ENCODE measurements at places on chromosomes 4 and X. TPM values are rescaled to one million over a fixed set of nuclear protein-coding genes. Genes with fewer than 3 reads are reported as not detected.

DNA sequence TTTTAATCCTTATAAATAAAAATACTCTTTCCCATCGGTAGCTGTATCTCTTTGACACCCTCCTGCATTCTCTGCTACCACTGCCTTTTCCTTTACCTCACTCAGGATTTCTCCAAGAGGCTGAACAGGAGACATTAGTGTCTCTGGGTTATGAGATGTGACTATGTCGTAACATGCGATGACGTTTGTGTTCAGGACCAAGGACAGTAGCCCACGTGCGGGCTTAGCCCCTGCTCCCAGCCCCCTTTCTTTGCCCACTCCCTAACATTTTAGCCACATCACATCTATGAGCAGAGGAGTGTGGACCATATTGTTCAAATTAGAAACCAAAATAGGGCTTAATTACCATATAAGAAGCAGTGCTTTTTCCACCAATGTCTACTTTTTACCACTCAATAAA, 369.3 kb downstream of the FBXW7 start:
- peaks cover 22% of the 10 kb centered on the region for H3K4me1 ChIP-seq
- no peak overlapping the region for H3K27ac ChIP-seq
- H3K4me3 ChIP-seq: no peak overlapping the region
- H3K36me3 ChIP-seq: no peaks in the 10 kb centered on the region

The SLBP gene
- 45.1 TPM for total RNA-seq

GRCh38 chr4:114577386-114577785, 21.2 kb upstream of the UGT8 start:
- no peaks in the 10 kb centered on the region for H3K27me3 ChIP-seq
- H3K4me3 ChIP-seq: no peak overlapping the region
- no peaks in the 10 kb centered on the region for H3K36me3 ChIP-seq
- no peak for DNase-seq

GRCh38 chr4:39039108-39039507, 6.9 kb upstream of the TMEM156 start:
- H3K4me1 ChIP-seq: peaks cover 54% of the 10 kb centered on the region
- no peaks in the 10 kb centered on the region for H3K27me3 ChIP-seq
- no peaks in the 10 kb centered on the region for H3K36me3 ChIP-seq

DNA sequence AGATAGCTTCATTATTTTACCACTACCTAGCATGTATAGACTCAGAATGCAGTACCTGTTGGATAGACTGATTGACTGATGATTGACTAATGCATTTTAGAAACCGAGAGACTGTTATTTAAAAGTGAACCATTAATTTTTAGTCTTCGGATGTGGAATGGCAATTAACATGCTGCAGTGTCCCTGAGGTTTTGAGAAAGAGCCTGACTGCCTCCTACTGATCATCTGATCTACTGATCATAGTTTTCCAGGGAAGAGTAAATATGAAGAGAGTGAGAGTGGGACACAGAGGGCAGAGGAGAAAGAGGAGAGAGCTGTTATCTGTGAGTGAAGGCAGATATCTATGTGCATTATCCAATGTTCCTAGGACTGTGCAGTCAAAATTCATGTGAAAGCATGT, 764.7 kb downstream of the TRIML1 start:
- H3K36me3 ChIP-seq: no peaks in the 10 kb centered on the region
- no peak overlapping the region for H3K4me3 ChIP-seq
- no peaks in the 10 kb centered on the region for H3K27me3 ChIP-seq
- H3K4me1 ChIP-seq: peaks cover 5% of the 10 kb centered on the region
- DNase-seq: no peak
- no peak overlapping the region for H3K27ac ChIP-seq

DNA sequence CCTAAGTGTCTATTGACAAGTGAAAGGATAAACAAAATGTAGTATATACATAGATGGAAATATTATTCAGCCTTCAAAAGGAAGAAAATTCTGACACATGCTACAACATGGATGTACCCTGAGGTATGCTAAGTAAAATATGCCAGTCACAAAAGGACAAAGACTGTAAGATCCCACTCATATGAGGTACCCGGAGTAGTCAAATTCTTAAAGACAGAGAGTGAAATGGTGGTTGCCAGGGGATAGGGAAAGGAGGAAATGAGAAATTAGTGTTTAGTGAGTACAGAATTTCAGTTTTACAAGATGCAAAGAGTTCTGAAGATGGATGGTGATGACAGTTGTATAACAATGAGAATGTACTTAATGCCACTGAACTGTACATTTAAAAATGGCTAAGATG, 102.3 kb upstream of the NAP1L5 start:
- peaks cover 16% of the 10 kb centered on the region for H3K36me3 ChIP-seq
- no peak overlapping the region for H3K4me3 ChIP-seq
- H3K27me3 ChIP-seq: no peaks in the 10 kb centered on the region
- peaks cover 33% of the 10 kb centered on the region for H3K4me1 ChIP-seq

GRCh38 chr4:8182858-8183725, 16.0 kb upstream of the SH3TC1 start:
- H3K4me1 ChIP-seq: peaks cover 35% of the 10 kb centered on the region
- no peak overlapping the region for H3K4me3 ChIP-seq
- H3K36me3 ChIP-seq: no peaks in the 10 kb centered on the region
- peak; percentile 89 for DNase-seq
- peak overlapping the region; percentile 3 for H3K27ac ChIP-seq

- no peaks in the 10 kb centered on the region for H3K27me3 ChIP-seq
- H3K4me1 ChIP-seq: no peaks in the 10 kb centered on the region
- H3K4me3 ChIP-seq: no peak overlapping the region
- H3K27ac ChIP-seq: no peak overlapping the region
These were observed 35.9 kb downstream of the GYPA start for GRCh38 chr4:144104509-144105130.

DNA sequence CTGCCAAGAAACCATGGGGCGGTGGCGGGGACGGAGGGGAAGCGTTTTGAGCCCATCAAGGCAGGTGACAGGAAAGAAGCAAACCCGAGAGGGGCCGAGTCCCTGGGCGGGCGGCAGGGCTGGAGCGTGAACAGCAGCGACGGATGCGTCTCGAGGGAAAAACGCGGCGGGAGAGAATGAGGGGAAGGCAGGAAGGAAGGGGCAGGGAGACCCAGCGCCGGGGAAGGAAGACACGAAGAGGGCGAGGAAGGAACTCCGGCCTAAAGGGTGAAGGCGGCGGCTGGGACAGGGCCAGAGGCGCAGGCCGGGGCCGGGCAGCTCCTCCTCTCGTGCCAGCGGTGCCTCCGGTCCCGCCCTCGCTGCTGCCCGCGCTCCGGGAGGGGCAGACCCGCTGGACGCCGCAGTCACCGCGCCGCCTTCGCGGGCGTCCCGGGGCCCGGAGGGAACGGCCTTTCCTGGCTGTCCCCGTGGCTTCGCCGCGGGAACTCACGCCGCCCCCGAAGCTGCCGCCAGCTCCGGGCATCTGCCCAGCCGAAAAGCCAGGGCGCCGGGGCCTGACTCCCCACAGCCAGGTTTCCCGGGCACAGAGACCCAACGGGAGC, 751 bp upstream of the RGS12 start:
- peaks cover 22% of the 10 kb centered on the region for H3K4me1 ChIP-seq
- peak overlapping the region; percentile 93 for H3K4me3 ChIP-seq
- H3K36me3 ChIP-seq: peaks cover 2% of the 10 kb centered on the region
- DNase-seq: no peak

DNA sequence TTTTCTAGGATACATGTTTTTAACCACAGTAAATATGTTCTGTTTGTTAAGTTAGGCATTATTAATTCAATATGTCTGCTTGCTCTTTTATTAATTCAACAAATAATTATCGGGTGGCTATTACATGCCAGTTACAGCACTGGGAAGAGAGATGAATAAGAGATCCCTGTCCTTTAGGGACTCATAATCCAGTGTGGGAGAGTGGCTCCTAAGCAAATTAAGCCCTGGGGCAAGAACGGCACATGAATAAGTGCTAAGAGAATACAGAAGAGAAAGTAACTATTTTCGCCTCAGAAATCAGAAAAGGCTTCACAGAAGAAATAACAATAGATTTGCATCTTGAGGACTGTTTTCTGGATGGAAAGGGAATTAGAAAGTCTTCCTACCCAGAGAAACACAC, 236.7 kb downstream of the NR3C2 start:
- H3K4me1 ChIP-seq: no peaks in the 10 kb centered on the region
- no peak overlapping the region for H3K4me3 ChIP-seq
- H3K27ac ChIP-seq: no peak overlapping the region

The FGFBP1 gene
- total RNA-seq: not detected

DNA sequence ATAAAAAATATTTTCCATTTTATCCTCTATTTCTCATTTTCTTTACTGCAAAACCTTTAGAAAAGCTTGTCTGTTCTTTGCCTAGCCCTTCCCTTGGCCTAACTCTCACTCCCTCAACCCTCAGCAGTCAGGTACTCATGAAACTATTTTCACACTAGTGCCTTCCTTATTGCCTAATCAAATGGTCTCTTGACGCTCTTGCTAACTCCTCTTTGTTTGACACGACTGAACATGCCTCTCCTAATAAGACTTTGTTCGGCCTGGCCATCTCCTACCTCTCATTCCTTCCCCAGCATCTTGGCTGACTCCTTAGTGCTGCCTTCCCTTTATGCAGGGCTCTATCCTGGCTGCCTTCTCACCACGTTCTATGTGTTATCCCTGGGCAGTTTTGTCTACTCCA, 11.1 kb upstream of the LRAT start:
- H3K4me3 ChIP-seq: no peak overlapping the region
- DNase-seq: no peak
- no peak overlapping the region for H3K27ac ChIP-seq
- no peaks in the 10 kb centered on the region for H3K36me3 ChIP-seq
- no peaks in the 10 kb centered on the region for H3K27me3 ChIP-seq
- H3K4me1 ChIP-seq: no peaks in the 10 kb centered on the region

The ENPP6 gene
- not detected for total RNA-seq

- H3K4me1 ChIP-seq: no peaks in the 10 kb centered on the region
- H3K27ac ChIP-seq: no peak overlapping the region
- no peak overlapping the region for H3K4me3 ChIP-seq
- no peak for DNase-seq
- H3K36me3 ChIP-seq: no peaks in the 10 kb centered on the region
- H3K27me3 ChIP-seq: no peaks in the 10 kb centered on the region
These were observed 333.4 kb upstream of the AADAT start for GRCh38 chr4:170423137-170423536.

DNA sequence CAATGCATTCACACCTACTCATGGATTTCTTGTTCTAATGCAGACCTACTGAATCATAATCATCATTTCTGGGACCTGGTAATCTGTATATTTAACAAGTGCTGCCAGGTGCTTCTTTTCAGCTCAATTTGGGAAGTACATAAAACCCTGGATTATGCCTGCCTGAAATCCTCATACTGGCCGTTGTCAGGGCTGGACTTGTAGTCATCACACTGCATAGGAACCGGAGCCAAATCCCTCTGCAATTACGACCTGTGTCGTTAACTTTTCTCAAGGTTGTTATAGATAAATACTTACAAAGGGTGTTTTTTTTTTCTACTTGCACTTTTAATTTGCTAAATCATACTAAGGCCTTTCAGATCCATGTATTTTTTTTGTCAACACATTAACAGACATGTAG, 294.9 kb upstream of the PRPS2 start:
- H3K27me3 ChIP-seq: no peaks in the 10 kb centered on the region
- H3K36me3 ChIP-seq: no peaks in the 10 kb centered on the region
- H3K4me1 ChIP-seq: no peaks in the 10 kb centered on the region

GRCh38 chr4:149823769-149824221, 8.2 kb upstream of the IQCM start:
- DNase-seq: peak; percentile 86
- H3K4me1 ChIP-seq: peaks cover 40% of the 10 kb centered on the region
- H3K27me3 ChIP-seq: no peaks in the 10 kb centered on the region
- H3K27ac ChIP-seq: peak overlapping the region; percentile 86
- peak overlapping the region; percentile 64 for H3K4me3 ChIP-seq

The FAM156B gene
- 14.3 TPM for total RNA-seq

The GPR50 gene
- total RNA-seq: not detected

DNA sequence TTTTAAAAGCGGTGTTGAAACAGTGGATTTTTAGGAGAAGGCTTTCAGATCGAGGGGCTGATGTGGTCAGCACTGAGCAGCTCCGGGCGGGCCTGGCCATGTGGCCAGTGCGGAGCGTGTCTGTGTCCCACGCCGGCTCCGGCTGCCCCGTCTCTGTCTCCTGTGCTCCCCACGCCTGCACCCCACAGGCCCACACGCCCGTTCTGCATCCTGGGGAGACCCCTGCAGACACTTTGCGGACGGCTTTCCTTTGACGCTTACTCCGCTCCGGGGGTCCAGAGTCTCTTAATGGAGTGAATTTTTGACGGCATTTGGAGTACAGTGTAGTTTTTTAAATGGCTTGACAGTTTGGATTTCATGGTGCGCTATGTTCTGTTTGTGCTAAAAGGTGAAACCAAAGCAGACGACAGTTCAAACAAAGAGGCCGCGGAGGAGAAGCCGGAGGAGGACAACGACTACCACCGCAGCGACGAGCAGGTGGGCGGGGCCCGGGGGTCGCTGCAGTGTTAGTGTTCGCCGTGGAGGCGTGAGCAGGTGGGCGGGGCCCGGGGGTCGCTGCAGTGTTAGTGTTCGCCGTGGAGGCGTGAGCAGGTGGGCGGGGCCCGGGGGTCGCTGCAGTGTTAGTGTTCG, 38.7 kb downstream of the PCGF3 start:
- peak overlapping the region; percentile 64 for H3K27ac ChIP-seq
- H3K4me3 ChIP-seq: peak overlapping the region; percentile 26
- peaks cover 17% of the 10 kb centered on the region for H3K27me3 ChIP-seq
- H3K36me3 ChIP-seq: peaks cover 33% of the 10 kb centered on the region
- peaks cover 14% of the 10 kb centered on the region for H3K4me1 ChIP-seq
- no peak for DNase-seq

The BTK gene
- not detected for total RNA-seq

The SLC25A14 gene
- 13.1 TPM for total RNA-seq

DNA sequence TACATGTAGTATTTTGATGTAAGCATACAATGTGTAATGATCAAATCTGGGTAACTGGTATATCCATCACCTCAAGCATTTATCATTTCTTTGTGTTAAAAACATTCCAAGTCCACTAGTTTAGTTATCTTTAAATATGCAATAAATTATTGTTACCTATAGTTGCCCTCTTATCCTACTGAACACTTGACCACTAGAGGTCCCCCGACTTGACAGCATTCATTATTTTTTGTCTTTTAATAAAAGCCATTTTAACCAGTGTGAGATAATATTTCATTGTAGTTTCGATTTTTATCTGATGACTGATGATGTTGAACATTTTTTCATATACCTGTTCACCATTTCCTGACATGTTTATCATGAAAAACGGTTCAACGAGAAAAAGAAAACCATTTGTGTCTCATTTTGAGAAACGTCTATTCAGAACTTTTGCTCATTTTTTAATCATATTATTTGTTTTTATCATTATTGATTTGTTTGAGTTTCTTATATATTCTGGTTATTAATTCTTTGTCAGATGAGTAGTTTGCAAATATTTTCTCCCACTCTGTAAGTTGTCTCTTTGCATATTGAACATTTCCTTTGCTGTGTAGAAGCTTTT, 199.0 kb upstream of the CXXC4 start:
- no peak for DNase-seq
- no peaks in the 10 kb centered on the region for H3K4me1 ChIP-seq
- peaks cover 4% of the 10 kb centered on the region for H3K36me3 ChIP-seq
- H3K27me3 ChIP-seq: no peaks in the 10 kb centered on the region
- H3K4me3 ChIP-seq: no peak overlapping the region
- no peak overlapping the region for H3K27ac ChIP-seq

The SGMS2 gene
- 30.5 TPM for total RNA-seq

- H3K27me3 ChIP-seq: no peaks in the 10 kb centered on the region
- DNase-seq: peak; percentile 0
- peaks cover 28% of the 10 kb centered on the region for H3K4me1 ChIP-seq
- H3K27ac ChIP-seq: peak overlapping the region; percentile 41
These were observed 114.9 kb upstream of the TEX13D start for GRCh38 chrX:124217304-124218251.

- H3K27ac ChIP-seq: no peak overlapping the region
- no peaks in the 10 kb centered on the region for H3K36me3 ChIP-seq
- H3K4me1 ChIP-seq: no peaks in the 10 kb centered on the region
- peaks cover 4% of the 10 kb centered on the region for H3K27me3 ChIP-seq
These were observed 508.4 kb upstream of the GALNT7 start for GRCh38 chr4:172660251-172660650.

Data from HFFc6 (cell line).